ENCODE measurements at places on chromosomes 12 and 14. TPM values are rescaled to one million over a fixed set of nuclear protein-coding genes. Genes with fewer than 3 reads are reported as not detected.

GRCh38 chr12:4133636-4134447, 139.7 kb upstream of the CCND2 start:
- DNase-seq = no peak

- DNase-seq = no peak
Observed at GRCh38 chr14:69400154-69400553, 1.7 kb downstream of the SLC39A9 start.

DNA sequence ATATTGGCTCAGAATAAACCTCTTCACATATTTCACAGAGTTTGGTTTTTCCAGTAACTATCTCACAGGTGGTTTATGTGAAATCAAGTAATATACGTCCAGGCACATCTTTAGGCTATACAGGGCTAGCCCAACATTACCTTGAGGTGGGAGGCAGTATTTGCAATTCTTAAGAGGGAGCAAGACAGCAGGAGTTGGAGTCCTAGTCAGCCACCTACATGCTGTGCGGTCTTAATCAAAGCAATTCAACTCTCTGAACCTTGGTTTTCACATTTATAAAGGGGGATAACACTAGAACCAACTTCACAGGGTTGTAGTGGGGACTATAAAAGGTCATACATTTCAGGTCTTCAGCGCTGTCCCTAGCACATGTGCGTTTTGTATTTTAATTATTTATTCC, 73.5 kb upstream of the FICD start:
- DNase-seq = no peak

- DNase-seq = no peak
Observed at GRCh38 chr14:82449926-82450468, 916.3 kb upstream of the SEL1L start.

GRCh38 chr14:94112513-94113063, 2.1 kb downstream of the IFI27 start:
- no peak for DNase-seq

DNA sequence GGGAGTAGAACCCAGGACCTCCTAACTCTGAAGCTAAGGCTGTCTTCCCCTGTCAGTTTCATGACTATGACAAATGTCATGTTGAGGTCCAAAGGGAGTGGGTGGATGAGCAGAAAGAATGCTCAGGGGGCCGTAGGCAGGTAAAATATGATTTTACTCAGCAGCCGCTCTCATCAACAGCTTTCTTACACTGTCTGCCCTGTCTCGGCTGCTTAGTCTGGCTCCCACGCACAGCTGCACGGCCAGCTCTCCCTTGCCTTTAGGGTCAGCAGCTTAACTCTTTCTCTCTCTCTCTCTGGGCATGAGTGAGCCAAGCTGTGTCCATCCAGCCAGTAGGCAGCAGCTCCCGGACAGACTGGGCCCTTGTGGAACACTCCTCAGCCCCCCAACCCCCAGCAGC, 95.2 kb downstream of the GCH1 start:
- no peak for DNase-seq

GRCh38 chr12:116267948-116268347, 9.5 kb downstream of the MED13L start:
- no peak for DNase-seq

Gene BICDL1
- 1.2 TPM for total RNA-seq

Gene JPH4
- total RNA-seq = not detected

Gene CLEC6A
- total RNA-seq = not detected

Data from A172 (cell line).